Stimulated activated CD8-positive, alpha-beta memory T cell treated with anti-CD3 and anti-CD28 coated beads, Interleukin-2, amount 100 ng/mL, for 1 hour (primary cell): ENCODE measurements at places on chromosomes 6 and 20.

- DNase-seq = no peak
Measured at GRCh38 chr6:81031416-81031815, 721.1 kb downstream of the TENT5A start.

GRCh38 chr20:13205848-13206434, 15.1 kb upstream of the ISM1 start:
- no peak for DNase-seq

- no peak for DNase-seq
Measured at GRCh38 chr6:111625461-111626391, 20.0 kb upstream of the TRAF3IP2 start.

- no peak for DNase-seq
Measured at GRCh38 chr6:7073821-7074525, 33.8 kb upstream of the RREB1 start.
